Sigmoid colon (tissue), 7 donors: ENCODE measurements at places on chromosomes 1 and 21. TPM values are rescaled to one million over a fixed set of nuclear protein-coding genes. Genes with fewer than 3 reads are reported as not detected.

The BTG3 gene
- total RNA-seq, result 36.1 TPM

The XCL2 gene
- not detected for total RNA-seq

The ADCY10 gene
- total RNA-seq, result not detected

The SLC1A7 gene
- 0.16 TPM for total RNA-seq

The FMOD gene
- 64.5 TPM for total RNA-seq

The CR1 gene
- total RNA-seq, result 5.8 TPM

The UAP1 gene
- total RNA-seq, result 64.6 TPM

The SAMD11 gene
- 4.2 TPM for total RNA-seq

The AGBL4 gene
- 0.36 TPM for total RNA-seq

The CR2 gene
- total RNA-seq, result not detected

The LCE2B gene
- not detected for total RNA-seq

The ST6GALNAC5 gene
- total RNA-seq, result 44.7 TPM

The SHISAL2A gene
- not detected for total RNA-seq

The DISP1 gene
- 20.9 TPM for total RNA-seq

The CYP4X1 gene
- 0.81 TPM for total RNA-seq

The MYBPHL gene
- not detected for total RNA-seq

The TMEM82 gene
- 0.55 TPM for total RNA-seq

The CLCA2 gene
- not detected for total RNA-seq

The PGBD5 gene
- total RNA-seq, result 1.1 TPM

The KPRP gene
- total RNA-seq, result not detected

The SFN gene
- 2.2 TPM for total RNA-seq

The CRB1 gene
- 0.41 TPM for total RNA-seq

The CLCA1 gene
- total RNA-seq, result not detected

The BRINP2 gene
- not detected for total RNA-seq

The MTHFR gene
- total RNA-seq, result 16.8 TPM

The NR1I3 gene
- total RNA-seq, result not detected

The KRTAP19-1 gene
- total RNA-seq, result not detected

The C1orf74 gene
- 0.28 TPM for total RNA-seq

The LENEP gene
- not detected for total RNA-seq

The GCSAML gene
- total RNA-seq, result 0.16 TPM

The PIK3CD gene
- 11.4 TPM for total RNA-seq

The LDLRAD2 gene
- total RNA-seq, result 1.4 TPM

The DUSP10 gene
- total RNA-seq, result 11.4 TPM

The NEK2 gene
- 0.41 TPM for total RNA-seq

The MFAP2 gene
- total RNA-seq, result 15.8 TPM

The POFUT2 gene
- 18.9 TPM for total RNA-seq

The AIRE gene
- not detected for total RNA-seq

The ELAVL4 gene
- 7.8 TPM for total RNA-seq

The NCMAP gene
- total RNA-seq, result not detected

The CSMD2 gene
- total RNA-seq, result under 0.01 TPM

The TENT5C gene
- total RNA-seq, result 4.6 TPM

The OR2L2 gene
- total RNA-seq, result under 0.01 TPM

The TRIM67 gene
- under 0.01 TPM for total RNA-seq

The C1QTNF12 gene
- total RNA-seq, result not detected

The CCDC17 gene
- 2.6 TPM for total RNA-seq

The KIRREL1 gene
- total RNA-seq, result 57.0 TPM

The LCE1A gene
- not detected for total RNA-seq

The REN gene
- total RNA-seq, result not detected

The RBM11 gene
- total RNA-seq, result 4.3 TPM

The ZFP69B gene
- total RNA-seq, result 0.14 TPM

The LCE1F gene
- total RNA-seq, result not detected

The PYCR2 gene
- 33.2 TPM for total RNA-seq

The ADAMTS5 gene
- 16.8 TPM for total RNA-seq

The SYNC gene
- total RNA-seq, result 87.5 TPM

The TINAGL1 gene
- 62.9 TPM for total RNA-seq

The GSTM1 gene
- total RNA-seq, result 12.7 TPM

The S100B gene
- 126 TPM for total RNA-seq

The NUF2 gene
- 0.36 TPM for total RNA-seq

The OR14K1 gene
- not detected for total RNA-seq

The XKR8 gene
- 5.2 TPM for total RNA-seq
